ENCODE measurements at places on chromosomes 2 and 18.

GRCh38 chr2:43840965-43841364 is 2.2 kb downstream of the ABCG8 start:
- no peak for DNase-seq

GRCh38 chr2:95354469-95354901 is 48.0 kb upstream of the FAHD2A start:
- no peak for DNase-seq

GRCh38 chr2:5980450-5981190 is 288.4 kb downstream of the SOX11 start:
- DNase-seq, result no peak

DNA sequence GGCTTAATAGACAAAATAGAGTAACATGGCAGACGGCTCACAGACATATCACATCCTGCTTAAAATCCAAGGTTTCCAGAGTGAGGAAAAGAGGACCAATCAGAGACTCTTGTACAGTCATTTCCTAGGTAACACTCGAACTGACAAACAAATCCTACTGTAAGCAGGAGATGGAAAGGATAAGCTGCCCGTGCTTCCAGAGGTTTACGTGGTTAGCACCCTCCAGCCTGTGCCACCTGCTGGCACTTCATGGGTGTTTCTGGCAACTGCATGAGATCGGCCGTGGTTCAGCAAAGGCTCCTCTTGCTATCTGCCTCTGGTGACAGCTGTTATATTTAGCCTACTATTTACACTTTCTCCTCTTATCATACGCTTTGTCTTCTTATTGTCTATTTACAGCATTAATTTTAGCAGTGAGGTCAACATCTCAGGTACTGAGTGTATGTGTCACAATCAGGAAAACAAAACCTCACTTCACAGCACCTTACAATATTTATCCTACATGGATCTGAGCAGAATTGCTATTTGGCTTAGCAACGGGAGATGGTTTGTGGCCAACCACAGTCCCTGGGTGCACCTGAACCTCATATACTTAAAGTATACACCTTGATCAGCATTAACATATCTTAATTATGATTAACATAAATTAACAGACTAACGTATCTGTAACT is 226.9 kb downstream of the TMEM163 start:
- peak; percentile 46 for DNase-seq
